ENCODE measurements at places on chromosomes 2 and 18.
A peak's percentile ranks its signal among the peaks of the same experiment; 100 is the strongest.

DNA sequence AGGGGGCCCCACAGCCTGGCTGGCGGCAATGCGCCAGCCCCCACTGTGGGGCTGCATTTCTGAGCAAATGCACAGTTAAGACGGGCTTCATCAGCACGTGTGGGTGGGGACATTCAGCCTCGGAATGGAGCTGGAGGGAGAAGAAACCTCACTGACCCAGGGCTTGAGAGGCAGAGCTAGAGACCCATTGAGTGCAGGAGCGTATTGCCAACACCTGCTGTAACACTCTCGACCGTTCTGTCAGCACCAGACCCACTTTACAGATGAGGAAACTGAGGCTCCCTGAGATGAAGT lies 200.9 kb upstream of the RAB6C start:
- no peak for DNase-seq

DNA sequence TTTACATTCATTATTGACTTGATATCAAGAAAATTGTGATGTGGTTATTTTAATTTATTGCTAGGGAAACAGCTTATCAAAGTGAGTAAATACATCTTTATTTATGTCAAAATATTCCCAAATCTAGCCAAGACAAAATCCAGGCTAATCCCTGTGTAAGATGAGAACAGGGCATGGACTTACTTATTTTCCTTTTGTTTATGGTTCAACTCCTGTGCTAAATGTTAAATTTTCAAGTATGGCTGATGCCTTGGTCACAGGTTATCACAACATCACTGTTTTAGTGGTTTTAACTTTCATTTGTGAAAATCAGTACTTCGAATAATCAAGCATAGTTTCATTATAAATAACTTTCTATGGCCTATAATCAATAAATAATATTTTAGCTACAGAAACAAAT lies 657.0 kb upstream of the SYT4 start:
- DNase-seq, result no peak

- DNase-seq, result no peak
Observed at GRCh38 chr18:29147944-29148343, 971.0 kb upstream of the CDH2 start.

DNA sequence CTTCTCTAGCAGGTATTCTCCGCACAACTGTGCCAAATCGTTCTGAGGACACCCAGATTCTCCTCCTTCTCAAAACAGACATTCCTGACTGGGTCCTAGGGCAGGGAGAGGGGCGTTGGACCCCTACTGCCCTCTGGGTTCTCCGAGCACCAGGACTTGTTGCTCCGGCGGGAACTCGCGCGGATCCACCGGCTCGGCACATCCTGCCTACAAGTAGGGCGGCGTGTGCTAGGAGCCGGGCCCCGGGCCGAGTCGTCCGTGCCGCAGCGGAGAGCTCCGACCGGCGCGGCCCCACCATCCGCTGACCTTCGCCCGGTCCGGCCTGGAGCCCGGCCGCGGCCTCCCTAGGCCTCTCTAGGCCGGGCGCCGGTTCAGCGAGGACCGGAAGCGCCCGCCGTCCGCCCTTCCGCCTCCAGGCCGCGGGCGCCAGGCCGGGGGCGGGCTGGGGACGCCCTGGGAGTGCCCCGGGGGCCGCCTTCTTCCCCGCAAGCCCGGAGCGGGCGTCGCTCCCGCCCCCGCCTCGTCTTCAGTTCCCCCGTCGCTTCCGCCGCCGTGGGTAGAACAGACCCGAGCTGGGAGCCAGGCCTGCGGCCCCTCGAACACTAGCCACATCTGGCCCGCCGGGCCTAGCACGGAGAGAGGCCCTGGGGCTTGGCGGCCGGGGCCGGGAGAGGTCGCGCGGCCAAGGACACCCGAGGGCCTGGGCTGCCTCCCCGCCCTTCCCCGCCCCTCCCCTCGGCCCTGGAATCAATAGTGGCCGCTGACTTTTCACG lies 7.6 kb upstream of the ONECUT2 start:
- no peak for DNase-seq

DNA sequence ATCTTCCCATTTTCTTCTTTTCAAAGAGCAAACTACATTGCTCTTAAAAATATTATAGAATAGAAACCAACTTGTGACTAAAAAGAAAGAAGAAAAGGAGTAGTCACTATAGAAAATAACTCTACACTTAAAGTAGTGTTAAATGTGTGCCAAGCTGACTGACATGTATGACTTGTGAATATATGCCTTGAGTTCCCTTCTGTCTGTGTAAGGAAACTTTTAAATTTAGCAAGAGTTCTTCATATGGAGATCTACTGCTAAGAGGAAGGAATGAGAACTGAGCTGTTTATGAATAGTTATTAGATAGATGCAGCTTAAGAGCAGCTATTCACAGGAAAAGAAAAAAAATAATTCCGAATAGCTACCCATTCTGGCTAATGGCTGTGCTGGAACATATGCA lies 1221.7 kb upstream of the ZEB2 start:
- DNase-seq, result no peak

- no peak for DNase-seq
Observed at GRCh38 chr2:127705391-127706065, 4.2 kb downstream of the SFT2D3 start.

- no peak for DNase-seq
Observed at GRCh38 chr2:235480614-235481013, 13.2 kb upstream of the AGAP1 start.

- DNase-seq, result no peak
Observed at GRCh38 chr2:201276511-201276910, 16.2 kb downstream of the CASP8 start.

DNA sequence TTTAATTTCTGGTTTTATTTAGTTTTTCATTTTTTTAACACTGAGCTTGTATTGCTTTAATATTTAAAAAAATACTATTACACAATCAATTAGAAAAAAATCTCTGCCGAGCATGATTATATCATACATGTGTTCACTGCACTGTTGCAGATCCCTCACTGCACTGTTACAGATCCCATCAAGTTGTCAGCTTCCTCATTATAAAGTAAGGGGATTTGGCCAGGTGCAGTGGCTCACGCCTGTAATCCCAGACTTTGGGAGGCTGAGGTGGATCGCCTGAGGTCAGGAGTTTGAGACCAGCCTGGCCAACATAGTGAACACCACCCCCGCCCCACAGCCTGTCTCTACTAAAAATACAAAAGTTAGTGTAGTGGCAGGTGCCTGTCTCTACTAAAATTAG lies 33.0 kb upstream of the METTL21A start:
- no peak for DNase-seq

- no peak for DNase-seq
Observed at GRCh38 chr18:42229211-42230210, 274.5 kb downstream of the PIK3C3 start.

- DNase-seq, result no peak
Observed at GRCh38 chr2:43542285-43542933, 53.4 kb downstream of the THADA start.

GRCh38 chr2:12883906-12884305 lies 167.2 kb downstream of the TRIB2 start:
- DNase-seq, result no peak

DNA sequence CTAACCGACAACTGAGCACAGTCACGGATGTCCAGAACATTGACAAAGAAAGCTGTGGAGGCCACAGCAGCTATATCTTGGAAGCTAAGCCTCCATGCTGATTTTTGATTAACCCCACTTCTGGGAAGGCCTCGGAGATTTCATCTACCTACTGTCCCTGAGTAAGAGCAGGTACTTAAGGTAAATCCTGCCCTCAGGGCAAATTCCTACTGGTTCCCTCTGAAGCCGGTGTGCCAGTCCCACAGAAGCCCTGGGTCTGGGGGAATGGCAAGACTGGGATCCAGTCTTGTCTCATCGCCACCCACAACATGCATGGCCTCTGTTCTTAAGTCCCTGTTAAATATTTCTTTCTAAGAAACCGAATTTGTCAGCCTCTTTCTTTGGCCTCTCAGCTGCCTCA lies 18.7 kb downstream of the PER2 start:
- DNase-seq, result no peak

DNA sequence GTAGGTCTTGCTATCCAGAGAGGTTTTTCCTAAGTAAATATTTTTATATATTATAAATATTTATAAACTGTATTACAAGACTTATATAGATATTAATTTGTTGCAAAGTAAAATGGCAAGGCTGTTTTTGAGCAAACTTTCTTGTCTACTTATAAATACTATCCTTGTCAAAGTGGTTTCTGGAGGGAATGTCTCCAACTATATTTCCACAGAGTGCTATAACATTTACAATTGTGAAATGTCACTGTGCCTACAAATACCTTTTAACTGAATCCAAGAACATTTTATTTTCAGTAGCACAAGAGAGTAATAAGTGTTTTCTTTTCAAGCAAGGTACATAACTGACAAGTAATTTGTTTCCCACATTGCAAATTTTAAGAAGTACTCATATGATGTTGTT lies 256.8 kb downstream of the ZNF385B start:
- DNase-seq, result no peak

- no peak for DNase-seq
Observed at GRCh38 chr2:196234672-196235071, 63.3 kb upstream of the STK17B start.

DNA sequence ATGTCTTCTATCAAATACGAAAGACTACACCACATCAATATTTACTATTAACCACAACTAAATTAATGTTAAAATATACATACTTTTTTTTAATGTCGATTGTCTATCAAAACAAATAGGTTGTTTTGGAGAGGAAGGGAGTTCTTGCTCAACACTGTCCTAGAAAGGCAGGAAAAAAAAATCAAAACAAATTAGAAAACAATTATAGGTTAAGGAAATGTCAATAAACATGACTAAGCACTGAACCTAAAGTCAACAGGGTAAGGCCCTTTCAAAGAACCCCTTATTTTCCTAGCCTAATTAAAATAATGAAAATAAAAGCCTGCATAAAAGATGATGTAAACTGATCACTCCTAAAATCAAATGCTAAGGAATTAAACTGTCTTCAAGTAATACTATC lies 2.8 kb downstream of the CEP76 start:
- DNase-seq, result no peak

- no peak for DNase-seq
Observed at GRCh38 chr2:148930046-148930775, 55.2 kb downstream of the KIF5C start.

DNA sequence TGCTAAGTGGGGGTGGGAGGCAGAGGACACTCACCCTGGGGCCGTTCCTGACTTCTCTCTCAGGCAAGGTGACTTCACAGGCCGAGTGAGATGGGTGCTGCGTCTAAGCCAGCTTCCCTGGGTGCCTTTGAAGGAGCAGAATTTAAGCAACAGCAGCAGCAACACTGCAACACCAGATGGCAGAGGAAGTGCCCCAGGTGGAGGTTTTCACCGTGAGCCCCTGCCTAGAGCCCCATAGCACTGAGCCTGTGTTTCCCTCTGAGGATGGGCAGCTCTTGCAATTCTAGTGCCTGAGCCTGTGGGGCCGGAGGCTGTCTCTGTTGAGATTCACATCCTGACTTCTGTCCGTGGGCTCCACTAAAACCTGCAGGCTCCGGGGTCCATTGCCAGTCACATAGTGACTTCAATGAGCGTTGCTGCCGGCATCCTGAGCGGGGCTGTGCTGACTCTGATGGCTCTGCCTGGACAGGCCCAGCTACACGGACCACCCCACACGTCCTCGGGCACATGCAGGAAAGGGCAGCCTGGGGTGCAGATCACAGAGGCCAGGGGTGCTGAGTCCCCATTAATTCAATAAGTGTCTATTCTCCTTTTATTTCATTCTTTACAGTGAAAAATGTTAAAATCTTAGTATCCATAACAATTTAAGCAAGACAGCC lies 218.8 kb downstream of the SNTG2 start:
- DNase-seq, result no peak

GRCh38 chr2:130884013-130884412 lies 47.3 kb downstream of the ARHGEF4 start:
- DNase-seq, result no peak

DNA sequence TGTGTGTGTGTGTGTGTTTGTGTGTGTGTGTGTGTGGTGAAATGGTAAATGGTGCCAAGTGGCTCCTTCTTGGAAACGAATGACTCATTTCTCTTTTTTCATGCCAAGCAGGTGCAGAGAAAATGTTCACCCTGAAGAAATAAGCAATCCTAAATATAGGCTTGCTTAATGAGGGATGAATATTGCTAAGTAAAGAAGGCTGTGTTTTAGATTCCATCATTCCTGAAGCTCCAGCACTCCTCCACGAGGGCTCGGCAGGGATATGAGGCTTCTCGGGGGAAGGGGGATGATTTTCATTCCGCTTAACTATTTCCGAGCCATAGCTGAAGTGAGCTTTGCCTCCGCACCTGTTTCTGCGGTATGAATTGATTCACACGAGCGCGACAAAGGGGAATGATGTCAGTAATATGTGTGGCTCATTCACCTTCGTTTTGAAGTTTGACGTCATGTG lies 72.9 kb downstream of the TSN start:
- no peak for DNase-seq

DNA sequence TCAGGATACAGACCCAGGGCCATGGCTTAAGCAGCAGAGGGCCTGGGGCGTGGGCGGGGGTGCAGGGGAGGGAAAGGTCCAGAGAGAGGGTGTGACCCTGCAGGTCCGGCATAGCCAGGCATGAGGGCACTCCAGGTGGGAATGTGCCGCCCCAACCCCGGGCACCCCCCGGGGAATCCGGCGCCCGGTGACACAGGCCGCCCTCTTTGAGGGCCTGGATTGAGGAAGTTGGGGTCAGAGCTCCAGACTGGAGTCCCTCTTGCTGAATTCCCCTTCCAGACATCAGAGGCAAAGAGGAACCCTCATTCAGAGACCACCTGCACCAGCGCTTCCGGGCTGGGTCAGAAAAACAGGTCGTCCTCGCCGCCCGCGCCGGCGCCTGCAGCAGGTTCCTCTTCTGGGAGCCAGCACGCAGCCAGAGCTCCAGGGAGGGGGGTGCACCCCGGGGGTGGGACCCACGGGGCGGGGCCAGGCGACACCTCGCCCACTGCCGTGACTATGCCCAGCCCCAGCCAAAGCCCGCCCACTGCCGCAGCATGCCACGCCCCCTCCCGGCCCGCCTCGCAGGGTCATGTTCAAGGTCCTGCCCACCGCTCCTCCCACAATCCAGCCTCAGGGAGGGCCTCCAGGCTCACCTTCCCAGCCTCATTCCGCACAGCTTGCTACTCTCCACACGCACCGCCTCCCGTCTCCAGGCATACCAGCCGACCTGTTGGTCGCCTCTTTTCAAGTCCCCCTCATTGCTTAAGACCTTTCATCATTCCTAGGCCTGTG lies 98.3 kb upstream of the ID2 start:
- DNase-seq, result peak; percentile 78

- no peak for DNase-seq
Observed at GRCh38 chr18:24954341-24954740, 397.6 kb downstream of the ZNF521 start.
